Stomach (tissue), 19 donors: ENCODE measurements at places on chromosomes 7 and 10. TPM values are rescaled to one million over a fixed set of nuclear protein-coding genes. Genes with fewer than 3 reads are reported as not detected.

GRCh38 chr10:56383806-56384205 is 22.7 kb upstream of the ZWINT start:
- H3K4me3 ChIP-seq: no peak overlapping the region
- H3K36me3 ChIP-seq: no peaks in the 10 kb centered on the region
- no peaks in the 10 kb centered on the region for H3K4me1 ChIP-seq
- H3K27ac ChIP-seq: no peak overlapping the region
- no peak for DNase-seq

DNA sequence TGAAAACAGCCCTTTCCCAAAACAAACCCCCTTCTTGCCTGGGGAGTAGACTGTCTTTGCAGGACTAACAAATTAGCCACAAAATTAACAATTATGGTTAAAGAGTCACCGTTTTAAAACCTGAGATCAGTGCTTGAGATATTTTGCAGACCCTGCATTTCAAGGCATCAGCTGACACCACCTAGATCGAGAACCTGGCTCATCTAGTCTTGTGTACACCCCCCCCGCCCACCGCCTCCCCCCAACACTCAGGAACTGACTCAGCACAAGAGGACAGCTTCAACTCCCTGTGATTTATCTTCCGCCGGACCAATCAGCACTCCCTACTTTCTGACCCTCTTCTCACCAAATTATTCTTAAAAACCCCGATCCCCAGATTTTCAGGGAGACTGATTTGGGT is 737.1 kb downstream of the PHTF2 start:
- H3K27ac ChIP-seq: no peak overlapping the region
- no peak for DNase-seq
- H3K4me1 ChIP-seq: no peaks in the 10 kb centered on the region
- H3K36me3 ChIP-seq: no peaks in the 10 kb centered on the region

GRCh38 chr10:112677689-112678088 is 230.7 kb downstream of the VTI1A start:
- peak; percentile 40 for DNase-seq
- no peak overlapping the region for H3K27ac ChIP-seq
- H3K4me1 ChIP-seq: peaks cover 13% of the 10 kb centered on the region
- no peak overlapping the region for H3K4me3 ChIP-seq
- H3K36me3 ChIP-seq: no peaks in the 10 kb centered on the region

Gene TBL2
- total RNA-seq: 31.6 TPM
